ENCODE measurements at places on chromosomes 13 and 19.

DNA sequence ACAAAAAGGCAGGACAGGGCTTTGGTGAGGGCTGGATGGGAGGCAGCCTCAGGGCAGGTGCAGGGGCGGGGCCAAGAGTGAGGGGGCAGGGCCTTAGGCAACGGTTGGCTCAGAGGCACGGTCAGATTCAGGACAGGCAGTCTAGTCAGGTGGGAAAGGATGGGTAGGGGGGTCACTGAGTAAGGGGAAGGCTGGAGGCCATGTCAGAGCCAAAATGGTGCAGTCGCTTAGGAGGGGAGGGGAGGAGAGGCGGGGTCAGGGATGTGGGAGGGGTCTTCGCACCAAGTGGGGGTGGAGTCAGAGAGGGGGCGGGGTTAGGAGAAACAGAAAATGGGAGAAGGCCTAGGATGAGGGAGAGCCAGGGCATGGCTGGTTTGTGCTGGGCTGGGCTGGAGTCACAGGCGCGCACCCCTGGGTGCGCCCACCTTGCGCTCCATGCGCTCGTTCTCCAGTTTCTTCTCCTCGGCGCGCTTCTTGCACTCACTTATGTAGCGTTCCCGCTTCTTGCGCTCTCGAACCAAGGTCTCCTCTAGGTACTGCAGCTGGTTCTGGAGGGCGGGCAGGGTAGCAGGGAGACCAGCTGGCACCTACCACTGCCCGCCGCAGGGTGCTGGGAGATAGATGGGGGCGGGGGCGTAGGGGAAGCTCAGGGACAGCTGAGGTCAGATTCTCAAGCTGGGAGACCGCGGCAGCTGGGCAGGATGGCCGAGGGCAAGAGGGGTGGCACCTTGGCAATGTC is 6.8 kb upstream of the RGL3 start:
- DNase-seq = no peak

DNA sequence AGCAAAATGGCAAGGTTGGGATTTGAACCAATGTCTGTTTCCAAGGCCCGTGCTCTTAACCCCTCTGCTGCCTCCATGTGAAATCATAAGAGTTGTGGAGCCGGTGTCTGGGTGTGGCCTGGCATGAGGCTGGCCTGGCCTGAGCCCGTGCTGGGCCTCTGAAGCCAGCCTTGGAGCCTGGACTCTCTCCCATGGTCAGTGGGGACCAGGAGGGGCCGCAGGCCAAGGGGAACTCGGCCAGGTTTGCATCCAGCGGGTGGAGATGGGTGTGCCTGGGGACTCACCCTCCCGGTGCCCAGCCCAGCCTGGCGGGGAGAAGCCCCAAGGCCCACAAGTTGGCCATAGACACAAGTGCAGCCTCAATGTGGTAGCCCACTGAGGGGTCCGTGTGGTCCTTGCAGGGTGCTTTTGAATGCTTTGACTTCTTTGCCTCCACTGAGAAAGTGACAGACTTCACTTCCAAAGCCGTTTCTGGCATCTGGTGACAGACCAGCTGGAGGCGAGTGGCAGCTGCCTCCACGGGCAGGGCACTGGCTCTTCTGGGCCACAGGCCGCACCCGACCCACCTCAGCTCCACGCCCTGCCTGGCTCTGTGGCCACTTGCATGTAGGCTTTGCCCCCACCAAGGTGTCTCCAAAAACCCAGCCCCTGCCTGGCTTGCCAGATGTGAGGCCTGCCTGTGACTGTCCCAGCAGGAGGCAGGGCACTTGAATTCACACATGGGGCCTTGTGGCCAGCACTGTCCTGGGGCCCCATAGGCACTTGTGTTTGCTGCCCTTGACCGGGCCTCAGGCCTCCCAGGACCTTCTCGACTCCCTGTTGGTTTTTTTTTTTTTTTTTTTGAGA is 26.2 kb upstream of the NCCRP1 start:
- no peak for DNase-seq

GRCh38 chr19:17339088-17339741 is 1.9 kb downstream of the GTPBP3 start:
- peak; percentile 68 for DNase-seq

- DNase-seq = peak; percentile 70
Observed at GRCh38 chr19:2168619-2169424, 5.1 kb downstream of the DOT1L start.

DNA sequence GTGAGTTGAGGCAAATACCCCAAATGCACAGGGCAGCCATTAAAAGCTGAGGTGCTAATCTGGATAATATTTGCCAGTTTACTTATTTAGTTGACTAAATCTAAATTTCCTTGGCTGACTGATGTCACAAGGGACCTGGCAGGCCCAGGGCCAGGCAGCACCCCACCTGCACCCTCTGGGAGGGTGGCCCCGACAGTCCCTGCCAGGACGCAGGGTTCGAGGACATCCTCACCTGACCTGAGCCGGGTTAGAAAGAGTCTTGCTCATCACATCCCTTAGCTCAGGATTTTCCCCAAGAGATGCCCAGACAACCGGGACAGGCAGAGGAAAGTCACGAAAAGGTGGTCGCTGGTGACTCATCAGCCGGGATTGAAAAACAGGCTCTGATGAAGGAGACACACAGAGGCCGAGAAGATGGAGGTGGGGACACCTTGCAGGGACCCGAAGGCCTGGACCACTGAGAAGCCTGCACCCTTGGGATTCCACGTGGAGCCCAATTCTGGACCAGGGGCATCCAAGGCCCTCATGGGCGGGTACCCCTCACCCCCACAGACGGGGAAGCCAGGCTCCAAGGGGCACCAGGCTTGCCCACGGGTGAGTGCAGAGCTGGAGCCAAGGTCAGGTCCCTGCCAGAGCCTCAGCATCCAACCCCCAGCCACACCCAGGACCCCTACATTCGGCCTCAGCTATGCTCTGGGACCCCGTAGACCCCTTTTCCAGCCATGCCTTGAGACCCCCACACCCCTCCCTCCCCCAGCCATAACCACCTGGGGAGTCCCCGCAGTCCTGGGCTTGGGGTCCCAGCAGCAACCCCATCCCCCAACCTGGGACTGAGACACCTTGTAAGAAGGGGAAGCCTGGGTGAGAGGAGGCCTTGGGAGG is 103.2 kb downstream of the SOX1 start:
- DNase-seq = no peak

GRCh38 chr19:38213911-38214625 is 10.0 kb downstream of the DPF1 start:
- DNase-seq = peak; percentile 50

DNA sequence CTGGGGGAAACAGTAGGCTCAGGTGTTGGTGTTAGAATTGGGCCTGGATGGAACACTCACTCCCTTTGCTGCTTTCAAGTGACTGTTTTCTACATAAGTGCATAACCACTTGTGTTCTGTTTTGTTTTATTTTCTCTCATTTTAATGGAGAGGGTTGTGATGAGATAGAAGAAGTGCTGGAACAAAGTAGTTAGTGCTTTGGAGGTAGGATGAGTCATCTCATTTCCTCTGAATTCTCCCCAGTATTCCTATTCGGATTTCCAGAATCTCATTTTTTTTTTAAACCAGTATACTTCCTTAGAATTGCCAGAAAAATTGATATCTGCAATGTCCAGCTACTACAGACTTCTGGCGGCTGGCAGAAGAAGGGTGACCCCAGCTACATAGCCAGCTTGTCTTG is 575.9 kb downstream of the MYO16 start:
- DNase-seq = no peak

GRCh38 chr13:108827646-108828045 is 198.2 kb downstream of the MYO16 start:
- no peak for DNase-seq

DNA sequence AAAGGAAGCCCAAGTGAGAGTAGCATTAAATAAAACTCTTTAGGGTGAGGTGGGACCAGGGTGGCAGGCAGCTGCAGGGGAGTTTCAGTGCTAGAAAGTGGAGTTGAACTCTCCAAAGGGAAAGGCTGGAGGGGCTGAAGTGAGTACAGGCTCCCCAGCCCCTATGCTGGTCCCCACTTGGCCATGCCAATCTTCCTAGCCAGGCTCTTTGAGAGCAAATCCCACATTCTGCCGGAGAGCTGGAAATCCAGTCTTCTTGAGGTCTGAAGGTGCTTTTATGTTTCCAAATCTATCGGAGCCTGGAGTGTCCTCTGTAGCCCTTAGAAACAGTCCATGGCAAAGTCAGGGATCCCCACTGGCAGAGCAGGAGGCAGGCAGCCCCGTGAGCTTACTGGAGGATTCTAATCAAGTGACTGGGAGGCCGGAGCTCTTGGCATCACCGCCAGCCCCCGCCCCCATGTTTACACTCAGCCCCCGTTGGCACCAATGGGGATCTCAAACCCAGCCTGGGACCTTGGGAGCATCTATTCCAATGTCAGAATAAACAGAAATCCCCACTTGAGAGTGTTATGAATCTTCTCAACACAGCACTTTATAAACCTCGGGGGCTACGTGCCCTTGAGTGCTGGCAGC is 18.3 kb downstream of the ZNF536 start:
- no peak for DNase-seq

DNA sequence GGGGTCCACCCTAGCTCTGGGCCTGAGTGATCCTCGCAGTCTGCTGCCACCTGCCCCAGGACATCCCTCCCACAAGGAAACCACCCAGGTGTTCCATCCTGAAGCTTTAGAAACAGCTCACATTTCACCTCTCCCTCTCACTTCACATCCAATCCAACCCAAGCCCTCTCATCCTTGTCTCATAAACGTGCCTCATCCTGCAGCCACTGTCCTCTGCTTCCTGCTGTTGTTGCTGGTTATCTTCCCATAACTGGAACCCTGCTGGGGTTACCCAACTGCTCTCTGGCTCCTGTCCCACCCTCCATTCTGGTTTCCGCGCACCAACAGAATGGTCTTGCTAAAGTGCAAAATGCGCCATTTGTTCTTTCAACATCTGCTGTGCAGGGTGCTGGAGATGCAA is 59.7 kb upstream of the MTIF3 start:
- DNase-seq = no peak

GRCh38 chr13:37747071-37747612 is 122.4 kb downstream of the TRPC4 start:
- DNase-seq = no peak

GRCh38 chr19:52871466-52871865 is 14.0 kb upstream of the ZNF468 start:
- no peak for DNase-seq

- DNase-seq = no peak
Observed at GRCh38 chr13:86584301-86584700, 785.1 kb upstream of the SLITRK6 start.

GRCh38 chr19:17405250-17406045 is at the start of gene BST2:
Gene BST2 (minus strand): TSS chr19:17405630. CDS start chr19:17405575, 55 bp downstream.
- no peak for DNase-seq

GRCh38 chr19:35346193-35347052 is 1.3 kb upstream of the FFAR1 start:
- DNase-seq = peak; percentile 15

DNA sequence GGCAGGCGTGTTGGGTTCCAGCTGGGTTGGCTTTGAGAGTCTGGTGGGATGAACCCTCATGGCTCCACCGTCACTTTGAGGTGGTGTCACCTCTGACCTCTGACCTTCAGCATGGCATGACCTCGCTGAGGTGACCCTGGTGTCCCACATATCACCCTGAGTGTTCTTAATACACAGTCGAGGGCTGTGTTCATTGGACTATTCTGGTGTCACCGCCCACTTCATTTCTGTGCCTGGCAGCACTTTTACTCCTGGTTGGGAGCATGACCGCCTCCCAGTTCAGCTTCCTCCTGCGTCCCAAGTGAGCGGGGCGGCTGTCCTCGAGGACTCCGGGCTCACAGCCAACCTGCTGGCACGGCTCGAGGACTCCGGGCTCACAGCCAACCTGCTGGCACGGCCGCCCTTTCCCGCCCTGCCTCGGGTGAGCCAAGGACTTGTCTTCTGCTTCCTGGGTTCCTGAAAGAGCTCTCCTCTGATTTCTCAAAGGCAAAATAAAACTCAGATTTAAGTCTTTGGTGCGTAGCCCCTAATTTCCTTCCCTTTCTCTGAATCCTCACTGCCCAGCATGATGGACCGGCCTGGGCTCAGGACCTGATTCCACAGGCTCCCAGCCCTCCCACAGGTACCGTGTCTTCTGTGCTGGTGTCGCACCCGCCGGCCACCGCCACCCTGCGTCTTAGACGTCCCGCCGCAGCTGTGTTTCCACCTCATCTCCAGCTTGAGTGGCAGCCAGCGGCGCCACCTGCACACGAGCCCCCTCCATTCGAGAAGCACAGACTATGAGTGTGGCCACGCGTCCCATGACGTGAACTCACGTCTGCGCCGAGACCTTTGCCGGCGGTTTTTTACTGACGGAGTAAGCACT is 10.4 kb downstream of the ATP4B start:
- DNase-seq = no peak

DNA sequence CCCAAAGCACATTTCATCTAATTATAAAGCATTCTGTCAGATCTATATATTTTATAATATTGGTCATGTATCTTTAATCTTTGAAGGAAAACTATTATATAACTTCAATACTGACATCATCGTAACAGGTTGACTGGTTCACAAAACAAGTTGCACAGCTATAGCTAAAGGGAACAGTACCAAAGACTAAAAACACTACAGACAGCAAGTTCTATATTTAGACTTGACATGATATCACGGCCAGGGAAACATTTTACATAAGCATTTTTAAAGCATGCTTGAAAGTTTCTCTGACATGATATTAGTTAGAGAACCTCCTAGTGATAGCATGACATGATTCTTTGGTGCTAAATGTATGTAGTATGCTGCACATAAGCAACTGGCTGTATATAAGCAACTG is 182.5 kb downstream of the NDFIP2 start:
- DNase-seq = no peak

DNA sequence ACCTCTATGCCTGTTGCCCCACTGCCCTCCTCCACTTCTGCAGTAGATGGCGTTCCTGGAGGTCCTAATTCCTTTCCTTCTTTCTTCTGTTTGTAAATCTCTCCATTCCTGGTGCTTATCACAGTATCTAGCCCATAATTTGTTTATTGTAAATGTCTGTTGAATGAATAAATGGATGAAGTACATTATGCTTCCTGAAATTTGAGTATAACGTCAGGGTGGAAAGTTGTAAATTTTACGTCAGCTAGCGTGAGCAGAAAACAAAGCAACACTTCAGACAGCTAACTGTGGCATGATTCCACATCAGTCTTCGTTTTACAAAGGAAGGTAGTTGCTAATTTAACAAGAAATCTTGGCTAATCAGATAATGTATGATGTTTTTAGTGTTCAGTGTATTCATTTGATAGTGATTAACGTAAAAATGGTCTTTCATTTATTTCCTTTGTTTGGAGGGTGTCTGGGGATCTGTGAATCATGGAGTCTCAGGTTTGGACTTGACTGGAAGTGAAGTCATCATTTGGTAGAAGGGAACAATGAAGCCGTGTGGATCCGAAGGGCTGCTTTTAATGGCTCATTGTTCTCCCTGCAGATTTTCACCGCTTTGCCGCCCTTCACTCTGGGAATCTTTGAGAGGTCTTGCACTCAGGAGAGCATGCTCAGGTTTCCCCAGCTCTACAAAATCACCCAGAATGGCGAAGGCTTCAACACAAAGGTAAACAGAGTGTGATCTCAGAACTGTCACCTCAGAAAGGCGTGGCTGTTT is 215.1 kb downstream of the SHISA2 start:
- DNase-seq = no peak

GRCh38 chr19:50878851-50879250 is 5.6 kb downstream of the KLK2 start:
- DNase-seq = no peak

- no peak for DNase-seq
Observed at GRCh38 chr13:93388701-93389100, 162.1 kb downstream of the GPC6 start.

GRCh38 chr19:29876414-29876813 is 64.6 kb downstream of the CCNE1 start:
- no peak for DNase-seq
